Heart right ventricle (tissue), 16 donors: ENCODE measurements at places on chromosomes 3 and 15.

- H3K27ac ChIP-seq = no peak overlapping the region
- H3K27me3 ChIP-seq = no peaks in the 10 kb centered on the region
- H3K4me3 ChIP-seq = no peak overlapping the region
- no peaks in the 10 kb centered on the region for H3K36me3 ChIP-seq
Measured at GRCh38 chr3:73924048-73924447, 299.3 kb upstream of the PDZRN3 start.

GRCh38 chr15:88166082-88166993, 90.2 kb downstream of the NTRK3 start:
- H3K27ac ChIP-seq = no peak overlapping the region
- H3K27me3 ChIP-seq = no peaks in the 10 kb centered on the region
- no peaks in the 10 kb centered on the region for H3K4me1 ChIP-seq
- no peak for DNase-seq

DNA sequence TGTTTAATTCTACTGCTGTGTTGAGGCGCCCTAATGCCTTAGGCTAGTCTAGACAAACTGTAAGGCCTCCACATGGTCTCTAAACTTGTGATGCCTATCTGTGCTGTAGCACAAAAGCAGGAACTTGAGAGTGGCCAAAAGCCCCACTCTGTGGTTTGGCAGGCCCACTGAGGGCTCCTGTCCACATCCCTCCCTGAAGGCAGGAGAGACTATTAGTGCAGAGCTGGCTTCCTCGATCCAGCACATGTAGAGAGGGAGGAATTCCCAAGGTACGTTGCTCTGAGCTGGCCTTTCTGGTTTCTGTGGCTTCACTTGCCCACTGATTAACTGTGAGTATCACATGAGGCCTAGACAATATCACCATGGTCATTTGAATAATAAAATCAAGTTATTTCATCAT, 90.6 kb downstream of the POLR2M start:
- no peak overlapping the region for H3K4me3 ChIP-seq
- H3K4me1 ChIP-seq = peaks cover 20% of the 10 kb centered on the region
- peak; percentile 29 for DNase-seq
- peak overlapping the region; percentile 25 for H3K27ac ChIP-seq

- no peak overlapping the region for H3K4me3 ChIP-seq
- no peaks in the 10 kb centered on the region for H3K27me3 ChIP-seq
- no peak overlapping the region for H3K27ac ChIP-seq
- H3K4me1 ChIP-seq = no peaks in the 10 kb centered on the region
- peaks cover 16% of the 10 kb centered on the region for H3K36me3 ChIP-seq
Measured at GRCh38 chr15:55270291-55270690, 19.3 kb downstream of the RAB27A start.

DNA sequence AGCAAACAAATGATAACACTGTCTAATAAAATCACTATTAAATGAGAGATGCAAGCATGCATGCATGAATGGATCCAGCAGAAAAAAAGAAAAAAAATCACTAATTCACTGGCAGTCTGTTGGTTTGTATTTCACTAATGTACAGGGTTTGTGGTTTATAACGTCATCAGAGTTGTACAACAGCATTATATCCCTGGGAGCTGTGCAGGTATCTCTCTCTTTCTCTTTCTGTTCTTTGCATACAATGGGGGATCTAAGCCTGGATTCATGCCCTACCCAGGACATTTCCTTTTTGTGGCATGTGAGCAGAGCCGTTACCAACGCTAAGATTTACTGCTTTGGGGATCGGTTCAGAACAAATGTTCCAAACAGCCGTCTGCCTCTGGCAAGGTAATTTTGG, 229.5 kb downstream of the SOX2 start:
- H3K4me1 ChIP-seq = no peaks in the 10 kb centered on the region
- no peak for DNase-seq
- no peak overlapping the region for H3K4me3 ChIP-seq
